ENCODE measurements at places on chromosomes 13 and 19. TPM values are rescaled to one million over a fixed set of nuclear protein-coding genes. Genes with fewer than 3 reads are reported as not detected.

DNA sequence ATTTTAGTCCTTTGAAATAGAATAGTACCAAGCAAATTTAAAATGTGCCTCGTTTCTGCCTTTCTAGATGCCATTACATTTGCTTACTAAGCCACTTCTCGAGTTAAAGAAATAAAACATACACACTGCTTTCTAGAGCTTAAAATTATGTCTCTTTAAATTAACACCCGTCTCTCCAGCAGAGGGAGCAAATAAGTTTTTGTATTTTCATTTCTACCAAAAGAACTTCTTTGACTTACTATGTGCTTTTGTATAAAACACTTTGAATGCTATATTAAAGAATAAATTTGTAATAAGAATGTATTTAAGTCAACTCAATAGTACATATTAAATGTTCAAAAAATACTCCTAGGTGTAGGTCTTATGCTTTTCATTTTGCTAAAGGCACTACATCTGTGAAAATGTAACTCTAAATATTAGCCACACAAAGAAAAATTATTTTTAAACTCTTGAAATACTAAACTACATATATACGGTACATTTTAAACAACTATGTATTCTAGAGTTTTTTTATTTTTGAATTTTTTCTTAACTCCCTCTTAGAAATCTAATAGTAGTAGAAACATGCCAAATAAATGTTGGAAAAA lies 269.3 kb upstream of the MIR17HG start:
- no peaks in the 10 kb centered on the region for H3K36me3 ChIP-seq
- no peak for DNase-seq
- H3K4me3 ChIP-seq = no peak overlapping the region
- no peaks in the 10 kb centered on the region for H3K4me1 ChIP-seq
- peaks cover 2% of the 10 kb centered on the region for H3K27me3 ChIP-seq

Gene CD209
- total RNA-seq = 0.26 TPM

DNA sequence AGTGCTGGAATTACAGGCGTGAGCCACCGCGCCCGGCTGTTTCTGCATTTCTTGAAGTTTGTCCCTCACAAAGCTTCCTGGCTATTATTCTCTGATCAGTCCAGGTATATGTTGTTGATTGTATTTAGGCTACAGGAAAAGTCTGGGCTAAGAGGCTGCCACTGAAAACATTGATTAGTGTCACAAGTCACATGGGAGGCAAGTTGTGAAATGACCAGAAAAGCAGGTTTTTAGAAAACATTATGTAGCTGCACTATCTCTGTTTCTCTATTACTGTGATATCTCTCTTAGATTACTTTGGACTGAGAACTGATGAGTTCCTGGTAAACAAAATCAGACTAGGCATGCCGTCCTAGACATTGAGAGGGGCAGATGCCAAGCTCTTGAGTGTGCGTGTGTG lies 16.0 kb upstream of the ZDHHC20 start:
- H3K36me3 ChIP-seq = peaks cover 5% of the 10 kb centered on the region
- no peak for DNase-seq
- no peak overlapping the region for H3K4me3 ChIP-seq
- no peaks in the 10 kb centered on the region for H3K27me3 ChIP-seq
- H3K27ac ChIP-seq = no peak overlapping the region

Gene ZNF99
- total RNA-seq = 0.05 TPM

Gene SCGB2B2
- total RNA-seq = 0.82 TPM

GRCh38 chr13:74056801-74057542 lies 77.2 kb downstream of the KLF12 start:
- no peaks in the 10 kb centered on the region for H3K27me3 ChIP-seq
- DNase-seq = no peak
- peaks cover 83% of the 10 kb centered on the region for H3K4me1 ChIP-seq
- peaks cover 4% of the 10 kb centered on the region for H3K36me3 ChIP-seq
- H3K27ac ChIP-seq = peak overlapping the region; percentile 52

DNA sequence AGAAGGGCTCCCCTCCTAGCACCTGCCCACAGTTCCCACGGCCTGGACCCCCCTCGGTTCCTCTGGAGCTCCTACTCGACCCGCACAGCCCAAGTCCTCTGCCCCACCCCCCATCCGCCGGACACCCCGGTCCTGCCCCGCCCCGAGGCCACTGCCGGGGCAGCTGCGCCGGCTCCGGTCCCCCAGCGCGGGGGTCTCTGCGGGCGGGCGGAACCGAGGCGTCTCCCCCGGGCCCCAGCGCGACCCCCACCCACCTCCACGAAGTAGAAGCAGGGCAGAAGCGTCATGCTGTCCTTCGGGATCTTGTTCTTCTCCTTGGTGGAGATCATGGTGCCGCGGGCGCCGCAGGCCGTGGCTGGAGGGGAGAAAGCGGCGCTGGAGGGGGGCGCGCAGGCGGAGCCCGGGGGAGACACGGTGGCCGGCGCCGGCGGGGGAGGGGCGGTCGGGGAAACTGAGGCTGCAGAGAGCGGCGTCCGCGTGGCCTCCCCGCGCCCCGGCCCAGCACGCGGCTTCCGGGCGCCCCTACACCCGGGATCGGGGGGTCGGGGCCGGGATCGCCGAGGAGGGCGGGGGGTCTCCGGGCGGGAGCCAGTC lies 427 bp downstream of the PLPPR3 start:
- no peak overlapping the region for H3K27ac ChIP-seq
- no peaks in the 10 kb centered on the region for H3K4me1 ChIP-seq
- peaks cover 21% of the 10 kb centered on the region for H3K27me3 ChIP-seq
- no peak overlapping the region for H3K4me3 ChIP-seq
- no peak for DNase-seq

Data from naive thymus-derived CD8-positive, alpha-beta T cell (primary cell).